RWPE1 (cell line): ENCODE measurements at places on chromosomes 7 and 10.

GRCh38 chr10:95374597-95375209, 83.9 kb upstream of the PDLIM1 start:
- DNase-seq = peak; percentile 85

- no peak for DNase-seq
Measured at GRCh38 chr7:122258971-122259370, 45.6 kb downstream of the FEZF1 start.

- no peak for DNase-seq
Measured at GRCh38 chr10:86104156-86104555, 262.4 kb downstream of the GRID1 start.

DNA sequence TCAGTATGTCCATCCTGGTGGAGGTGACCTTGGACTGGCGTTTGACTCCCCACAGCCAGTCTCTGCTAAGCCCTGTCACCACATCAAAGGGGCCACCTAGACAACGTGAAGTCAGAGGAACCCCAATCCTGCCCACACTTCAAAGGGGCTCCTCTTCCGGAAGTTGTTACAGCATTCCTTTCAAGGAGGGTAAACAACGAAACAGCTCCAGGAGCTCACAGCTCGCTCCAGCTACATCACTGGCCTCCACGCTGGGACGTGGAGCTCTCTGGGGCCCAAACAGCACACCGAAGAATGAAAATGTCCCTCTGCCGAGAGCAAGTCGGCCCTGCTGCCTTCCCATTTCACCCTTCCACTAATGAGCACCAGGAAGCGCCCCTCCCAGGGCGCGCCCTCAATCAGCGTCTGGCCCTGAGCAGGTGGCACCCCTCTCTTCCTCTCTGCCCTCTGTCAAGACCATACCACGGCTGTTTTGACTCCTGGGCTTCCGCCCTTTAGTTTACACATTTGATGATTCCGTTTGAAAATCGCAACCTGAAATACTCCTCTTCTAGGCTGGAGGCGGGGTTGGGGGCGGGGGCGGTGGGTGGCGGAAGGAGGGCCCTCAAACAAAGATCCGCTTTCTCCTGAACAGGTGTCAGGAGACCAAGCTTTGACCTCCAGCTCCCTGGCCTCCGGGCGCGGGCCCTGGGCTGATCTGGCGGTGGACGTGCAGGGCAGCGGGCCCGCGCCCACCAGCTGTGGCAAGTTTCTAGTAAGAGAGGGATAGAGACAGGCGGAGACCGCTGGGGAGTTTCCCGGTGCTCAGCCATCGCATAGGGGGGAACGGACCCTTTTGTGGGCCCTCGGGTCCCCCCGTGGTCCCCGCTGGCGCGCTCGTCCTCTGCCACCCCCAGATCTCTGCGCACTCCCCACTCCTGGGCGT, 53.1 kb upstream of the KDM7A start:
- no peak for DNase-seq

DNA sequence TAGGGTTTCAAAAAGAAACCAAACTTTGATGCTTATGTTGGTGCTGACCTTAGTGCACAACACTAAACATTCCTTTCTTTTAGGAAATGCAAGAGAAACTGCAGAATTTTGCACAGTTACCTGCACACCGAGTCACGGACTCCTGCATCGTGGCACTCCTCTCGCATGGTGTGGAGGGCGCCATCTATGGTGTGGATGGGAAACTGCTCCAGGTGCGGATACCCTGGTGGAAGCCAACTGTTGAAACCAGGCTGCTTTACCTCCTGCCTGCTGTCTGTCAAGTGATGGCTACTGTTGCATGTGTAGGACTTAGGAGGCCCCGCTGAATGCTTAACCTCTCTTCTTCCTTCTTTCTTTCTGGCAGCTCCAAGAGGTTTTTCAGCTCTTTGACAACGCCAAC, 11.7 kb downstream of the CASP2 start:
- no peak for DNase-seq

GRCh38 chr7:23462846-23463245, 7.4 kb downstream of the IGF2BP3 start:
- DNase-seq = no peak

DNA sequence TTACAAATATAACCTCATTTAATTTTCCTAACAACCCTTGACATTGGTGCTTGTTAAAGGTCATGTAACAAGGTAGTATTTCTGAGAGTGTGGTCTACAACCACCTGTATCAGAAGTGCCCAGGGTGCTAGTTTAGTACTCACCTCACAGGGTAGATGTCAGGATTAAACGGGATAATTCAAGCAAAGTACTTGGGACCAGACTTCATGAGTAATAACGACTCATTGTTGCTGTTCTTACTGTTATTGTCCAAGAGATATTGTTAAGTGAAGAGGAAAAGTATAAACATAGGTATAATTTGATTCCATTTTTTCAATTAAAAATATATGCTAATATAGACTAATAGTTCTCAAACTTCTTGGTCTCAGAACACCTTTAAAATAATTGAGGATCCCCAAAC, 179.3 kb downstream of the WNT2 start:
- DNase-seq = peak; percentile 49

DNA sequence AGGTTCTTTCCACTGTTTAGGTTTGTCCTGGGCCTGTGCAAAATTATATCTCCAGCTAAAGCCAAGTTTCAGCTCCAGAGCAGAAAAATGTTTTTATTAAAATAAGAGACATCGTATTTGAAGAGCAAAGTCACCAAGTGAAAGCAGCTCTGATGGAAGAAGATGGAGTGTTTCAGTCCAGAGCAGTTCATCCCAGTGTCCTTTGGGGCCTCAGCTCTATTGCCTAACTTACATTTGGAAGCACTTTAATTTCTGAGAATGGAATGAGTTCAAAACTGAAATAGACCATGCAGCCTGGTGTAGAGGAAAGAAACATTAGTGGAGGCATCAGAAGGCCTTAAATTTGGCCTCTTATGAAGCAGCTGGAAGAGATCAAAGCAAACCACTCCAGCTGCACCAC, 545.2 kb downstream of the SORCS1 start:
- DNase-seq = no peak

DNA sequence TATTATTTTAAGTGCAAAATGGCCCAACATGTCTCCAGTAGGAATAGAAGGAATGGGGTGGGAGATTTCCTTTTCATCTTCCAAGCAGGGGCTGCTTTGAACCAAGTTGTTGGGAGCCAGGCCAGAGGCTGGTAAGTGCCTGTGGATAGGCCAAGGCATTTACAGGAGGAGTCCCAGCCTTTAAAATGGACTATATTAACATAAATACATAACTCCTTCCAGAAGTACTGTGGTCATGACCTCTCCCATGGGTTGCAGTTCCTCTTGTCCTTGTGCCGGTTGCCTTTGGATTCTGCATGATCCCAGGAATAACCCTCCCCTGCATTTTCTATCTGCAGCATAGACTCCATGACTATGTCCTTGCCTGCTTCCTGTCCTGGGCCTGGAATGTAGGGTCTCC, 95.8 kb downstream of the SEC23IP start:
- DNase-seq = no peak

GRCh38 chr7:76155938-76156337, 45.8 kb upstream of the SRRM3 start:
- DNase-seq = no peak

- no peak for DNase-seq
Measured at GRCh38 chr7:100921039-100921438, 25.4 kb upstream of the ACHE start.

DNA sequence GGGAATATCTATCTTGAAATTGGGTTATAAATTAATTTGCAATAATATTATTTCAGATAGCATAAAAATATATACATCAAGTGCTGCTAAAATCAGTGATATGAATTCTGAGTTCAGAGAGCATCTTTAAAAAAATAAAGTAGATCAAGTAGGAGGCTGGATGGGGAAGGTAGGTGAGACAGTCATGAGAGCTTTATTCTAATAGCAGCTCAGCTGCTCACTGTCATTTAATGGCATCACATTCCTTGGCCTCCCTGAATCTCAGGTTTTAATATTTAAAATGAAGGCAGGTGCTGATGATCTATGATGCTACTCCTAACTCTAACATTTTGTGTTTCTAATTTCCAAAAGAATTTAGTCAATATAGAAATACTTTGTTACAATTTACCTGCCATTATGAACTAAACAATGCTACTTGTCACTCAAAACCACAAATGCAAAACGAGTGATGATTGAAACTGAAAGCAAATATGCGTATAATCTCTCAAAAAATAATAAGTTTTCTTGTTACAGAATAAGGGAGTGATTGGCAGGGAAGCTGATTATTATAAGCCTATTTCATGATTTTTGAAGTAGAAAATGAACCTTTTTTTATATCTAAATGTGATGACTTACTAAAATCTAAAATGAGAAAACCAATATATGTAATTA, 147.6 kb upstream of the CSTF2T start:
- no peak for DNase-seq

- DNase-seq = peak; percentile 42
Measured at GRCh38 chr7:12638851-12639456, 48.5 kb upstream of the ARL4A start.

GRCh38 chr10:83943920-83944319, 195.4 kb upstream of the GHITM start:
- no peak for DNase-seq

DNA sequence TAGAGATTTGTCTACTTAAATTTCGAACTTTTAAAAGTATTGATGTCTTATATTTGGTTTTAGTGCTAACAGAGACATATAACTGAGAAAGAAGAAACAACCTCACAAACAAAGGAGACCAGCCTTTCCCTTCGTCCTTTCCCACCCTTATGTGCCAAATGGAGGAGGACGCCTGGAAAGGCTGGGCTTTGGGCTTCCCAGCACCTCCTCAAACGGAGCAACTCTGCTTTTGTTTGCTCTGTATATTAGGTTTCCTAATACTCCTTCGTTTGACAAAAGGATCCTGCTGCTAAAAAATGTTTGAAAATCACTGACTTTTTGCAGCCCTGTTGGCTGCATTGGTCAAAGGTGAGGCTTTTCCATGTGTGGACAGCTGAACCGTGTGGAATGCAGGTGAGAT, 471.8 kb downstream of the SORCS3 start:
- DNase-seq = no peak

- peak; percentile 51 for DNase-seq
Measured at GRCh38 chr10:96588616-96589419, 2.0 kb upstream of the TM9SF3 start.

- DNase-seq = no peak
Measured at GRCh38 chr10:72229261-72230251, 13.5 kb upstream of the ASCC1 start.

- DNase-seq = no peak
Measured at GRCh38 chr7:84701524-84702306, 485.1 kb downstream of the SEMA3D start.

- no peak for DNase-seq
Measured at GRCh38 chr7:28065308-28065707, 115.3 kb downstream of the JAZF1 start.

DNA sequence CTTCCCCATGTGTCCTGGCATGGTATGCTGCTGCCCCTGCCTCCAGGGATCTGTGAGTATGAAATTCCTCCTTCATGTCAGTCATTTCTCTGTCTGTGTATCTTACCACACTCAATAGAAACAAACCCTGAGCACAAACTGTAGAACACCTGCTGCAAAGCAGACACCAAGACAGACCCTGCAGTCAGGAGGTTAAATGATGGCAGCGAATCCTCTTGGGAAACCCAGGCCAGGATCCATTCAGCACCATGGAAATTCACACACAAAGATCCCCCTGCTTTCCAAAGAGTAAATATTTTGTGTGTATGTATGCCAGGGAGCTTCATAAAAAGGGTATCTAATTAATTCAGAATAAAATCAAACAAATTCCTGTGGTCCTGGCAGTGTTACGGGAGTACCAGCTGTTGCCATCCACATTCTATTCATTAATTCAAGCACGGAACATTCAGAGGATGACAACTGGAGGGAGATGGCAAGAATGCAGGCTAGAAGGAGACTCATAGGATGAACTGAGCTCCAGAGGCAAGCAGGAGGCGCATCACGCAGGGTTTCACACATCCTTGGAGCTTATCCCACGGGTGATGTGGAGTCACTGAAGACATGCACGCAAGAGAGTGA, 14.8 kb downstream of the ITIH5 start:
- no peak for DNase-seq

GRCh38 chr10:116766241-116766827, 24.0 kb upstream of the HSPA12A start:
- DNase-seq = no peak

DNA sequence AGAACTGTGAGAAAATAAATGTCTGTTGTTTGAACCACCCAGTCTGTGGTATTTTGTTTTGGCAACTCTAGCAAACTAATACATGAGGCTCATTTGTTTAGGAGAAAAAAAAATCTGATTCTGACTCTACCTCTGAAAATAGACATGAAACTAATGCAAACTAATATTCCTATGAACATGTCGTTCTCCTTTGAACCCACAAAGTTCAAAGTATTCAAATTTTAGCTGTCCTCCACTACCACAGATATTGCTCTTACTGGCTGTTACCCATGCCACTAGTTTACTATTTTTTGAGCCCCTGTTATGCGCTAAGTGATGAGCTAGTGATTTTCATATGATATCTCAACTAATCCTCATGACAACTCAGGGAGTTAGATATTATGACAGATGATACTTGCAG, 58.8 kb upstream of the ZNF804B start:
- DNase-seq = no peak

GRCh38 chr7:106294334-106294733, 9.6 kb upstream of the NAMPT start:
- no peak for DNase-seq
